AG04450 (cell line): ENCODE measurements at places on chromosomes 5 and 9.

GRCh38 chr9:101176384-101176783, 147.9 kb downstream of the PLPPR1 start:
- no peak for DNase-seq

- no peak for DNase-seq
These were observed 300.3 kb upstream of the GRAMD2B start for GRCh38 chr5:126122942-126123341.

DNA sequence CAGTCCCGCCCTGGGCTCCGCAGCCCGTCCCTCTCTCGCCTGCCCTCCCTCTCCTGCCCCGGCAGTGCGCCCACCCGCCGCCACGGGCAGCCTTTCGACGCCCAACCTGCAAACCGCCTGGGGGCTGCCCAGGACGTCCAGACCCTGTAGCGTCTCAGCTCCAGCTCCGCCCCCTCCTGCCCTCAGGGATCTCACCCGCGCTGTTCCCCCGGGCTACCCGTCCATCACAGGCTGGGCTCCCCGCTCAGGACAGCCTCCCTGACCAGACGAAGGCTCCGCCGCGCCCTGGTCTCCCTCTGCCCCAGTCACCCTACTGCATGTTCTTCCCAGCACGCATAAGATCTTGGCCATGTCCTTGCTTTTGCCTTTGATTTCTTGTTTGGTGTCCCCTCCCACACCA, 1.4 kb downstream of the RASGEF1C start:
- DNase-seq, result no peak

DNA sequence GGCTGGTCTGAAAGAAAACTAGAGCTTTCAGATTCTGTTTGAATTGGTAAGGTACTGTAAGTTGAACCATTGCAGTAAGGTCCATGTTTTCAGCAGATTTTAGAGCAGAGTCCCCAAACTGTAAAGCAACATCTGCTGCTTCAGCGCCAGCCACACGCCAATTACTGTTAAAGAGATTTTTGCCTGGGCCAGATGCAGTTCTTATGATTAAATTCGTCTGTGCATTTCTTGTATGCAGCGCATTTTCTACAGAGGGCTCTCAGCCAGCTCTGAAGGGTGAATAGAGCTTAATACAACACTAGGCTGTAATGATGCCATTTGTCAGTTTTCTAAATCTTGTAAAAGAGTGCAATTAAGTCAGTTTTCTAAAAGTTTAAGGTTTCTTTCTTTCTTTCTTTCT, 246.3 kb downstream of the COX7C start:
- DNase-seq, result no peak

- DNase-seq, result no peak
These were observed 517.7 kb downstream of the DIRAS2 start for GRCh38 chr9:90124961-90125360.

- DNase-seq, result no peak
These were observed 379.5 kb downstream of the CDH18 start for GRCh38 chr5:19608444-19609002.

GRCh38 chr5:18091758-18092157, 457.5 kb downstream of the TAF11L14 start:
- DNase-seq, result no peak

GRCh38 chr5:154325566-154325965, 120.2 kb upstream of the SAP30L start:
- DNase-seq, result no peak
